ENCODE measurements at places on chromosomes 6 and 20.

- DNase-seq, result no peak
Observed at GRCh38 chr20:3307725-3308124, 68.7 kb upstream of the SLC4A11 start.

DNA sequence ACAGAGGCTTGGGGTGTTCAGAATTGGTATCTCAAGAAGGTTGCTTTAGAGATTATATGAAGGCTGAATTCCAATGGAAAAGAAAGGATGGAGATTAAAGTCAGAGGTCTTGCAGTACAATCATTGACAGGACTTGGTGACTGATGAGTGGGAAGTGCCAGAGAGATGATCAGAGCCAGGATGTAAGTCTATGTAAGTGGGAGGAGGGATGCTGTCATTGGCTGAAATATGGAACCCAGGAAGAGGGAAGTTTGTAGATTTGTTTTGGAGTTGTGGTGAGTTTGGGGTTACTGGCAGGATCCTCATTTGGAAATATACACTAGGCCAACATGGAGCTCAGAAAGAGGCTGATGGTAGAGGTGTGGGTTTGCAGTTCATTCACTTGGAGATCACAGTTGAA, 23.8 kb upstream of the TNFAIP3 start:
- DNase-seq, result no peak

DNA sequence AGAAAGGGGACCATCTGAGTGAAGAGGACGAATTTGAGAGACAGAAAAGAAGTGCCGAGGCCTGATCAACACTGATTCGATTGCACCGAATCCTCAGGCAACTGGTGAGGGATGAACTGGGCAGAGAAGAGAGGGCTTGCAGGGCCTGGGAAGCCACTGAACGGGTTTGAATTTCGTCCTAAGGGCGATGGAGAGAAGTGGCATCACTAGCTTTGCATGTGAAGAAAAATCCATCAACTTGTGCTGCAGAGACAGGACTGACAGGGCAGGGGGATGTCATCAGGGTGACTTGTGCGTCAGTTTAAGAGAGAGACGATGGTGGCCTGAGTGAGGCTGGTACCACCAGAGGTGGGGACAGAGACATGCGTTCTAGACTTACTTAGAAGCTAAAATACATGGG, 73.7 kb upstream of the SLC22A23 start:
- DNase-seq, result no peak

- DNase-seq, result no peak
Observed at GRCh38 chr6:159052720-159053119, 7.9 kb upstream of the TAGAP start.

GRCh38 chr20:33589059-33589458, 73.1 kb upstream of the C20orf144 start:
- DNase-seq, result no peak

GRCh38 chr6:147001621-147002020, 202.6 kb upstream of the STXBP5 start:
- no peak for DNase-seq

DNA sequence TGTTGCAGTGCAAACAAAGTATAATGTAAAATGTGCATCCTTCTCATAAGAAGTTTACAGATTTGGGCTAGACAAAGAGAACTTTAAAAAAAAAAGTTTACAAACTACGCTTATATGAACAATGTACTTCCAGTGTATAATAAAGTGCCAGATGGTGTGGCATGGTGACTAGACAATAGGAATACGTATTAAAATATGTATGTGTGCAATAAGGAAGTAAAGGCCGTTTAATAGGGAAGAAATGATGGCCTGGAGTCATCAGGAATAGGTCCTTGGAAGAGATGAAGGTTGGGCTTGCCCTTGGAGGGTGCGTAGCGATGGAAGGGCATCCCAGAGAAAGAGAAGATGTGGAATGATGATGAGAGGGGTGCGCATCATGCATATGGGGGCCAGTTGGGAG, 108.2 kb downstream of the SOBP start:
- DNase-seq, result no peak

DNA sequence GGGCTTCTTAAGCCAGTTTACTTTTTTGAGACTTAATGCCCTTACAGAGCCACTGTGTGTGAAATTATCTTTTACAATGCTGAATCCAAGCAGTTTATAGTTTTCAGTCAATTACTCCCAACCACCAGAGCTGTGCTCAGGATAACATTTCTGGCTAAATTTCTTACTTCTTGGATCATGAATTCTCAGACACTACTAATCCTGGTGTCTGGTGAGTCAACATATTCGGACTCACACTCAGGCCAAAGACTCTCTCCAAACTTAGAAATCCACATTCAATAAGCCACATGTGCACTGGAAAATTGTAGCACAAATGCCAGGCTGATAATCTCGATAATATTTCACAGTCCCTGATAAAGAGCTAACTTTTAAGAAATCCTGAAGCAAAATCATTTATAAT, 49.0 kb downstream of the PTPRT start:
- no peak for DNase-seq

- no peak for DNase-seq
Observed at GRCh38 chr6:142871910-142872331, 73.1 kb downstream of the HIVEP2 start.

DNA sequence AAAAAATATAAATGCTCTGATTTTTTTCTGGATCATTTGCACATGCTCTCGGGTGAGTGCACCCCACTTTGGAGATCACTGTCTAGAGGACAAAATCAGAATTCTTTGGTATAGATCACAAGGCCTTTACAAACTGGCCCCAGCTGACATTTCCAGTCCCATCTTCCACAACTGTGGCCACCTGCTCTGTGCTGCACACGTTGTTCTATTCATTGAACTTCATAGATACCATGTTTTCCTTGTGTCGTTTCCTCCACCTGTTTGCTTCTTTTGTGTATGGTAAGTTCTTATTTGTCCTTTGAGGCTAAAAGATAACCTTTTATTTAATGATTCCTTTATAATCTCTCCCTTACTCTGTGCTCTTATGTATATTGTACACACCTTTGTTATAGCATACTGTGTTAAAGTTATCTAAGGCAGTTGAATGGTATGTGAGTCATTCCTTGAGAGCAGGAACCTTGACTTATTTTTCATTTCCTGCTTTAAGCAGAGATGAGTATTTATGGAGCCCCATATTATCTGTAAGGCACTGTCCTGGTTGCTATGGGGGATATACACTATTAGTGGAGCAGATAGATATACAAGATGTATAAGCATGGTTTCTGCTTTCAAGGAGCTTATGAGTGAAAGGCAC, 12.0 kb upstream of the SLC17A5 start:
- DNase-seq, result no peak

GRCh38 chr6:116766506-116767176, 1.1 kb upstream of the FAM162B start:
- DNase-seq, result no peak

DNA sequence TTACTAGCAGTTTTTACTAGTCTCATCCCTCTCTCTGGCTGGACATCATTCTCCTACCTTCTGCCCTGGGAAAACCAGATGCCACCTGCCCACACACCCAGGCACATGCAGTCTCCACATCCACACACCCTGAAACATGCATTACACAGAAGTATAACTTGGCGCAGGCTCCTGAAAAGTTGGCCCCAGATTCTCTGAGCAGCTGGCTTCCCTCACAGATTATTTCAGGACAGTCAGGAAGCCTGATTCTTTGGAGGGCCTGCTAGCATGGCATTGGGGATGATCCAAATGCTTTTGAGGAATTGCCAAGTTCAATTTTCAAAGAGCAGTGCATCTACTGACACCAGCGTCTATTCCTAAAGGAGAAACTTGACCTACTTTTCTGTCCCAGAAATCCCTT, 27.8 kb upstream of the KIF16B start:
- DNase-seq, result no peak

DNA sequence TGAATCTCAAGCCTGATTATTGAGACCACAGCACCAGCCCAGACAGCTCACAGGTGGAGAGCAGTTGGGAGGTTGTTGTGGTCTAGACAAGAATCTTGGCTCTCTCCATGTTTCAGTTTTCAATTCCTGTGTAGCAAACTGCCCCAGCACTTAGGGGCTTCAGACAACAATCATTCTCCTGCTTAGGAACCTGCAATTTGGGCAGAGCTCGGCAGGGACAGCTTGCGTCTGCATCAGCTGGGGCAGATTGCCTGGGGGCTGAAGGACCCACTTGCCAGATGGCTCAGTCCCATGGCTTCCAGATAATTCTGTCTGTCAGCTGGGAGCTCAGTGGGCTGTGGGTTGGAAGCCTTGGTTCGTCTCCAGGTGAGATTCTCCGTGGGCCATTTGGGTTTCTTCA, 6.9 kb downstream of the TGM6 start:
- no peak for DNase-seq

- DNase-seq, result no peak
Observed at GRCh38 chr6:164023535-164023934, 609.0 kb downstream of the QKI start.

- no peak for DNase-seq
Observed at GRCh38 chr6:55617272-55617671, 38.3 kb upstream of the HMGCLL1 start.

- DNase-seq, result peak; percentile 10
Observed at GRCh38 chr6:13615792-13616120, 621 bp downstream of the NOL7 start.

DNA sequence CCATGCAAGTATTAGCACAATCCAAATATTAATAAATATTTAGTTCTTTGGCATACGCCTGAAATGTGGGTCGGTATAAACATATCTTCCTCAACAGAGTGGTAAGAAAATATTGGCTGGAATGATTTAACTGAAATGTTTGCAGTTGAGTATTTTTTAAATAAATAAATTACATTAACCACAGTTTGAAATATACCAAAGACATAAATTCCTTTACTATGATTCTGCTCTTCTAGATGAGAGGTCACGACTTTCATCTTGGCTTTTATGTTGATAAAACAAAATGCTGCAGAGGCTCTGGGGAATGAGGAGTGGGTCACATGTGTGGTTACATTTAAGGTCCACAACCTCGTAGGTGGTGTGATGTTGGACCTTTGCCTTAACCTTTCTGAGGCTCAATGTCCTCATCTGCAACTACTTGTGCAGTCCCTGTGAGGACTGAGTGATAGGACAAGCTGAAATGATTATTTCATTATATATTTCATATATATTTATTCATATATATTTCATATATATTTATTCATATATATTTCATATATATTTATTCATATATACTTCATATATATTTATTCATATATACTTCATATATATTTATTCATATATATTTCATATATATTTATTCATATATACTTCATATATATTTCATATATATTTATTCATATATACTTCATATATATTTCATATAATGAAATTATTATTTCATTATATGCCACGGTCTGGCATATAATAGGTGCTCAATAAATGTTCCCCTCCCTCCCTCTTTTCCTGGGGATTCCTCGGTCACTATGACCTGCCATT, 107.4 kb downstream of the SAMD5 start:
- DNase-seq, result no peak

GRCh38 chr20:46512943-46513844, at the start of gene ZNF334:
ZNF334 (minus strand) TSS chr20:46513559; CDS start chr20:46512102, 1,457 bp downstream.
- DNase-seq, result peak; percentile 94

DNA sequence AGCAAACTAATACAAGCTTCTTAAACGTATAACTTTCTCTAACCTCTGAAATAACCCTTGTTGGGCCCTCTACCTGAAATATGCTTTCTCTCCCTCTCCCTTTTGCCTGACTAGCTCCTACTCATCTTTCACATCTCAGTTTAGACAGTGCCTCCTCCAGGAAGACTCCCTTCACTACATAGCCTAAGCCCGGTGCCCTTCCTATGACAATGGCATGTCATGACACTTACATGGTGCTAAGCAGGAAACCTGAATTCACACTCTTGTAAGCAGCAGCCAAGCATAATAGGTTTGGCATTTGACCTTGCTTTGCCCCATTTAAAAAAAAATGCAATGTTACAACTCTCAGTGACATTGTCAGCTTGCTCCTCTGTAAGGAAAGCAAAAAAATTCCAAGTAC, 33.1 kb upstream of the FBXL4 start:
- DNase-seq, result no peak

DNA sequence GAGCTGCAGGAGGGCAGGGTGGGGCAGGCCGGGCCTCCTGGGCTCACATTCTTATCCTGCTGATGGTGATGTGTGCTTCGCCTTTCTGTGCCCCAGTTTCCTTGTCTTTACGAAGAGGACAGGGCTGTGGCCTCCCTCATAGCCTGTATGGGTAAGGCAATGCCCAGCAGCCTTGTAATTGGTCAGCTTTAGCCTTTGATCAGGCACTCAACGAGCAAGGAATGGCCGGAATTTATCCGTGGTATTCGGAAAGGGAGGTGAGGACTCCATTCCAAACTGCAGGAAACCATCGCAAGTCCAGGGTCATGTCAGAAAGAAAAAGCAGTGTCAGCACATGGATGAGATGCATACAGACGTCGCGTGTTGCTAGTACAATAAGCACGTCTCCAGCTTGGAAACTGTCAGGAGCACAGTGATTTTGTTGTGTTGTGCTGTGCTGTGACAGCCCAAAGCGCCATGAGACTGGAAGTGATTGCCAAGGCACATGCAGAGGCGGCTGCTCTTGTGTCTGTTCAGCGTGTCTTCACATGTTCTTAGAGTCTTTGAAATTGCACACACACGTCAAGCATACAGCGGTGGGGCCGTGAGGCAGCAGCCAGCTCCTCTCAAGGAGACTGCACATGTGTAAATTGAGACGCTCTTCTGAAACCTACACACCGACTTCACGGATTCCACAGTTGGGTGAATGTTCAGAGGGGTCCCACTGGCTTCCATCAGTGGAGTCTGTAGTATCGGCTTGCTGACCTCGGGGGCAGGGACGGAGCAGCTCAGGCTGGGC, 6.2 kb downstream of the SS18L1 start:
- DNase-seq, result no peak

DNA sequence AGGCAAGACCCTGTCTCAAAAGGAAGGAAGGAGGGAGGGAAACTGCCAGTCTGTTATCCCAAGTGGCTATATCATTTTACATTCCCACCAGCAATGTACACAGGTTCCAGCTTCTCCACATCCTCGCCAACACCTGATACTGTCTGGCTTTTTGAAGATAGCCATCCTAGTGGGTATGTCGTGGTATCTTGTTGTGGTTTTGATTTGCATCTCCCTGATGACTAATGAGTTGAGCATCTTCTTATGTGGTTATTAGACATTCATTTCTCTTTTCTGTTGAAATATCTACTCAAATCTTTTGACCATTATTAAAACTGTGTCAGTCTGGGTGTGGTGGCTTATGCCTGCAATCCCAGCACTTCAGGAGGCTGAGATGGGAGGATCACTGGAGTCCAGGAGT, 47.9 kb upstream of the ARID1B start:
- DNase-seq, result peak; percentile 17

DNA sequence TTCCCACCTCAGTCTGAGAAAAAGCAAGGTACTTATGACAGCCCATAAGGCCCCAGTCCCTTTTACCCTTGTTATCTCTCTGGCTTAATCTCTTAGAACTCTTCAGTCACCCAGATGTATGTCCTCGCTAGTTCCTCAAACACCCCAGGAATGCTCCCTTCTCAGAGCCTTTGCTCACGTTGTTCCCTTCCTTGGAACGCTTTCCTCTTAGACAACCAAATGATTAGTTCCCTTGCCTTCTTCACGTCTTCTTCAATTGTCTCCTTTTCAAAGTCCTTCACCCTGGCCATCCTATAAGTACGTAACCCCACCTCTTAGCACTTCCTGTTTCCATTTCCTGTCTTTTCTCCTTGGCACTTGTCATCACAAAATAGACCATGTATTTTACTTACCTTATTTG, 1.1 kb upstream of the APOBEC2 start:
- DNase-seq, result no peak

GRCh38 chr20:25622450-25623224, 1.2 kb downstream of the NANP start:
- no peak for DNase-seq

- DNase-seq, result no peak
Observed at GRCh38 chr20:13331536-13331935, 110.5 kb downstream of the ISM1 start.

Data from HTR-8/SVneo (cell line).